ENCODE measurements at places on chromosomes 13 and 19. TPM values are rescaled to one million over a fixed set of nuclear protein-coding genes. Genes with fewer than 3 reads are reported as not detected.

Gene PTGER1
- total RNA-seq = 2.4 TPM

Gene CAPNS1
- total RNA-seq = 534 TPM

Gene FLT1
- total RNA-seq = 84.8 TPM

Gene SHISA7
- 9.0 TPM for total RNA-seq

Gene OR7A10
- total RNA-seq = not detected

Gene SMG9
- 41.1 TPM for total RNA-seq

All from sciatic nerve (tissue), 2 donors.